Activated T-helper 1 cell treated with Interleukin-2 at 50 U/mL for 16 hours (primary cell): ENCODE measurements at places on chromosomes 4 and X.
A peak's percentile ranks its signal among the peaks of the same experiment; 100 is the strongest.

GRCh38 chr4:766559-767283, 59.2 kb downstream of the CPLX1 start:
- DNase-seq, result no peak

DNA sequence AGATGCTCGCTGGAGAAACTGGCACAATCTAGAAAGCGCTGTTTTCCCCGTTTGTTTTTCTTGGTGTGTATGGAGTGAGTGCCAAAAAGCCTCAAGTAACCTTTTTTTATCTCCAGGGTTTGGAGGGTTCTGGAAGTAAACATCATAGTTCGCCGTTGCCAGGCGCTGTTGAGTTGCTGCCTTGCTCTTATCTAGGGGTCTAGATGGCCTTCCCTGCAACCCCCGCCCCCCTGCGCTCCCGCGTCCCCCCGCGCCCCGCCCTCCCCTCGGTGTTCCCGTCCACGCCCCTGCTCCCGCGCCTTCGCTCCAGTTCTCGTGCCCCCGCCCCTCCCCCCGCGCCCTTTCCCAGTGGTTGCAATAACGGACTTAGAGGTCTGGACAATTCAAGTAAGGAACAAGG, 555 bp upstream of the GCNA start:
- DNase-seq, result no peak

DNA sequence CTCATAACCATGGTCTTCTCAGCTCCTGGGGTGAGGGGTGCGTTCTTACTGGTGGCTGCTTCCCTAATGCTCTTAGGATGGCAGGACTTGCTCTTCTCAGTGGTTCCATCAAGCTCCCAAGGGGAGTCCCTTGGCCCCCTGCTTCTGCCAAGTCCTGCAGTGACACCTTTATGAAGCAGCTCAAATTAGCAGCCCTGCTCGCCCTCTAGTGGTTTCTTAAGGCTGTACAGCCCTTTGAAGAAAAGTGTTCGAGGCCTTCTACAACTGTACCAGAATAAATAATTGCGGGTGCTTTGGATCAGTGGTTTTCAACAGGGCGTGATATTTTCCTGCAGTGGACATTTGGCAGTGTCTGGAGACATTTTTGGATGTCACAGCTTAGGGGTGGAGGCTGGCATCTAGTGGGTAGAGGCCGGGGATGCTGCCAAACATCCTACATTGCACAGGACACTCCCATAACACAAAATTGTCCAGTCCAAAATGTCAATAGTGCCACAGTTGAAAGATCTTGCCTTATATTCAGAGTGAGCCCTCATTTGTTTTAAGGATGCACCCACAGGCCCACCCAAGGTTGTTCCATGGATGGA, 204.7 kb upstream of the S100G start:
- DNase-seq, result peak; percentile 11

GRCh38 chrX:920234-920799, 289.7 kb downstream of the SHOX start:
- DNase-seq, result no peak

- no peak for DNase-seq
These were observed 130.6 kb downstream of the FBXO8 start for GRCh38 chr4:174152717-174153466.

DNA sequence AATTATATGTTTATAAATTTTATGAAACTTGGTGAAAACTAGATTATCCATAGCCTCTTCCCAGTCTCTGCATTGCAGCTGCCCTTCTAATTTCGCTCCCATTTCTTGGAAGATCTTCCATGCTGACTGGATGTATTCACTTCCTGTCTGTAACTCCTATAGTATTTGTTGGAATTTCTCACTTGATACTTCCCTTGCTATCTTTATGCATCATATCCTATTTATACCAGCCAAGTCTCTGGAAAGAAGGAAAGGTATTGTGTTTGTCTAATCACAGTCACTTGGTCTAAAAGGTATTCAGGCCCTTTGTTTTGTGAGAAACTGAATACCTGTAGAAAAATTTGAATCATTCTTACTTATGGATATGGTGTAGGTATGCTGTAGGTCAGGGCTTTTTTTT, 870.9 kb upstream of the FRG1 start:
- no peak for DNase-seq

- no peak for DNase-seq
These were observed 80.7 kb downstream of the FHIP1A start for GRCh38 chr4:151489462-151490203.

GRCh38 chr4:165785337-165785736, 87.7 kb upstream of the TLL1 start:
- DNase-seq, result no peak

DNA sequence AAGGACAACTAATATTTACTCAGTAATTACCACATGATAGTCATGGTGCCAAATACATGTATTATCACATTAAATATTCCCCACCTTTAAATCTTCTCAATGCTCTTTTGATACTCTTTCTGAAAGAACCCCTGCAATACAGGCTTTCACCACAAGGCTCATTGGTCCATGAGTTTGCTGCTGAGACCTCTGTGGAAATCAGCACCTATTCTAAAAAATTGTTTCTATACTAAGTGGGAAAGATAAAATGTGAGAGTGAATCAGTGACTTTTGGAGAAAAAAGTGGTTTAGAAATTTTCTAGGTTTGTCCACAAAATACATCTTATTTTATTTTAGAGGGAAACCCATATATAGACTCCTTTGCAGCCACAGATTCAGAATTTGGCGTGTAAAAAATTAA, 257.3 kb downstream of the ZIC3 start:
- no peak for DNase-seq

GRCh38 chr4:55859711-55860110, 6.3 kb downstream of the EXOC1 start:
- no peak for DNase-seq

DNA sequence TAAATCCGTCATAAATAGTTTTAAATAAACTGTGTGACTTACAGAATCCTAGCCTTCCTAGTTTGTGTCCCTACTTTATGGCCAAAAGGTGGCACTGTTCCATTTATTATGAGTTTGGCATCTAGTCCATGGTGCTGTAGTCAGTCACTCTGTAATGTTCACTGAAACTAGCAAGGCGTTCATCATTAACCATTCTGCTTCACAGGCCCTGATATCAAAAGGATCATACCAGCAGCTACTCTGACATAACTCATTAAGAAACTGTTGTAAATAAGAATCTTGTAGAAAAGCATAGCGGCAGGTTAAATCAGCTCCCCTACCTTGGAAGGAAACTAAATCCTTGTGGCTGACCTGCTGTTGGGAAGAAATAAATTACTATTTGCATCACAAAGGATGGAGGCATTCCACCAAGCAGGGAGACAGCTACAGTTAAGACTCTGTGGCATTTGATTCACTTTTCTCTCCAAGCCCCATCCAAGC, 919.6 kb upstream of the DIAPH2 start:
- DNase-seq, result no peak

GRCh38 chr4:78638337-78639172, 87.0 kb downstream of the ANXA3 start:
- no peak for DNase-seq

- DNase-seq, result no peak
These were observed 391.4 kb upstream of the DIPK2B start for GRCh38 chrX:45592101-45592500.

- DNase-seq, result no peak
These were observed 20.3 kb upstream of the LSM6 start for GRCh38 chr4:146155152-146155724.

GRCh38 chr4:106034220-106034619, 138.9 kb downstream of the NPNT start:
- no peak for DNase-seq

- no peak for DNase-seq
These were observed 11.0 kb upstream of the BMPR1B start for GRCh38 chr4:94746746-94747145.

DNA sequence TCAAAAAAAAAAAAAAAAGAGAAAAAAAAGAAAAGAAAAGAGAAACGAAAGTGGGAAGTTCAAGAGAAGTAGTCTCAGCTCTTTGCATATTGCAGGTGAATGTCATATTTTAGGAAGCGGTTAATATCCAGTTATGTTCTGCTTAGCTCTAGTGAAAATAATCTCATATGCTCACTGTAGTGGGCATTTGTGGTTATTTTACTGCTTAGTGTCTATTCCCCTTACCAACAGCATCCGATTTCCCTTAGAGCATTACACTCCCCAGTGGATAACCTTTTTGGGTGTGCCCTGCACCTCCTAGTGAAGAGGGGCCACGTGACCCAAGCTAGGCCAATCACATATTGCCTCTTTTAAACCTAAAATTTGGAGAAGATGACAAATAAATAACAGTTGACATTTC, 111.2 kb upstream of the ZNF827 start:
- DNase-seq, result no peak

GRCh38 chr4:14831416-14831815, 170.9 kb upstream of the CPEB2 start:
- DNase-seq, result no peak

DNA sequence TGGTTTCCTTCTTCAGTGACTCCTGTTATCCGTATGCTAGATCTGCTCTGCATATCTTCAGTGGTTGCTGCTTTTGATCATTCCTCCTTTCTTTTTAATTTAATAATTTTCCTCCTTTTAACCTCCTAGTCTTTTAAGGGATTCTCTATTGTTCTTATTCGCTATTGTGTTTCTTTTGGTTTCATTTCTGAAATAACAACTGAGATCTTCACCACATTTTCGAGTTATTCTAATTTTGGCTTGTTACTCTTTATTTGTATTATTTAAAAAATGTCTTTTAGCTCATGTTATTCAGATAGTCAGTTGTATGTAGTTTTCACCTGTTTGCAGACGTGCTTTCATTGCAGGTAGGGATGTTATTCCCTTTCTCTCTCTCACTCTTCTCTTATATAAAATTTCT, 24.9 kb downstream of the IGFBP7 start:
- no peak for DNase-seq

DNA sequence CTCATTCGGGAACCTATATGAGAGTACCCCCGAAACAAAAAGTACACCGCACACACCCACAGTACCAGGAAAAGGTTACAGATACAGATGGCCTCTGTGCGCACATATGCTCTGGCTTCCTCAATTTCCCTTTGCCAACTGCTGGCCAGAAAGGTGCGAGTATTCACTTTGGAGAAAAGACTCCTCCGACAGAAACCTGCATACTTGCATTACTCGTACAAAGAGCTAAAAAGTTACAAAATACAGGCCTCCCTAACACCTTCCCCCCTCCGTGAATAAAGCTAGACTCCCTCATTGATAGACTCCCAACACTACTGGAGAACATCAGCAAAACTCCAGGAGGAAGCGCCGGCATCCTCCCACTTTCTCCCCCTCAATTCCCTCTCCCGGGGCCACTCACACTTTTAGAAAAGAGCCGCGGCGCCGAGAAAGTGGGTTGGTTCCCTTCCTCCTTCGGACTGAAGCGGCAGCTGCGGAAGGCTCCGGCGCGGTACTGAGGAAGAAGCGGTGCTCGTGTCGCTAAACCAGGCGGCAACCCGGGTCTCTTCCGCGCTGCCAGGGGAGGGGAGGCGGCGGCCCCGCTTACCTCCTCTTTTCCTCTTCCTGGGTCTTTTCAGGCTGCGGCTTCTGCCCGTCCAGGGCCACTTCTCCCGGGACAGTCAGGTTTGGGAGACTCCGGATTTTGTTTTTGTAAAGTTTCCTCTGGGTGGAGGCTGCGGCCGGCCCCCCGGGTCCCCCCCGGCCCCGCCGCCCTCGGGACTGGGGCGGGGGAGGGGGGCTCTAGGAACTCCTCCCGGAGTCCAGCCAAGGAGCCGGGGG, 1.1 kb downstream of the FBXW7 start:
- DNase-seq, result peak; percentile 32

DNA sequence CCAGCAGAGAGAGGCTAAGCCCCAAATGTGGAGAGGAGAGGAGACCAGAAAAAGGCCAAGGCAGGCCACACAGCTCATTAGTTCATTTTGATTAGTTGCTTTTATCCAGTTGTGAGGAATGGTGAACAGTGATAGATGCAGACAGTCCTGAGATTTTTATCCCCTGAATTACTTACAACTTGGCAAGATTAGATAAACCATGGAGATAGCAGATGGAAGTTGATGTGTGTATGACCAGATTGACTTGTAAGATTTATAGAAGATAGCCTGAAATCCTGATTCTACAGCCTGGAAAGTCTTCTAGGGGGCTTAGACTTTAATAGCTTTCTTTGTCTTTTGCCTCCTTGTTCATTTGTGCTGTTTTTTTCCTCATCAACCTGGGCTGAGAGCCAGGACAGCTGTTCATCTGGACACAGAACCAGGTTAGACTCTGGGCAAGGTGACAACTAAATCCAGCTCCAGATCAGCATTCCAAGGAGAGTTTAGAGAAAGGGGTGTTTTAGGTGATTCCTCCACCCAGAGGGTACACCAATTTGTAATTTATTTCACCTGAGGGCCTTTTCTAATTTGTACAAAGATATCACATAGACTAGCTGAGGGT, 215.5 kb downstream of the SPATA18 start:
- no peak for DNase-seq

DNA sequence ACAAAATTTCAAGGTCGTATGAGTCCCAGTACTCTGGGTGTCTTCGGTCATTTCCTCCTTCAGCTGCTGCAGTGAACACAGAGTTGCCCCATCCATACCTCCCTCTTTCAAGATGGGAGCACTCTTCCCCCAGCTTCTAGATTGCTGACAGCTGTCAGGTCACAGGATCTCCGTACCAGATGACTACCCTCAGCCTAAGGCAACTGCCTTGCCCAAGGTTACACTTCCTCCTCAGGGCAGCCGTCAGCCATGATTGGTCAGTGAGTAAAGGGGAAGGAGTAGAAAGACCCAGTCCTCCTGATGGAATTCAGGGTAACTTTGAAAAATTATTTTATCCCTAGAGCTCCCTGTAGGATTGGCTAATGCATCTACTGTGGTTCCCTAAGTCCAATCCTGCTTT, 81.6 kb downstream of the NAF1 start:
- no peak for DNase-seq

DNA sequence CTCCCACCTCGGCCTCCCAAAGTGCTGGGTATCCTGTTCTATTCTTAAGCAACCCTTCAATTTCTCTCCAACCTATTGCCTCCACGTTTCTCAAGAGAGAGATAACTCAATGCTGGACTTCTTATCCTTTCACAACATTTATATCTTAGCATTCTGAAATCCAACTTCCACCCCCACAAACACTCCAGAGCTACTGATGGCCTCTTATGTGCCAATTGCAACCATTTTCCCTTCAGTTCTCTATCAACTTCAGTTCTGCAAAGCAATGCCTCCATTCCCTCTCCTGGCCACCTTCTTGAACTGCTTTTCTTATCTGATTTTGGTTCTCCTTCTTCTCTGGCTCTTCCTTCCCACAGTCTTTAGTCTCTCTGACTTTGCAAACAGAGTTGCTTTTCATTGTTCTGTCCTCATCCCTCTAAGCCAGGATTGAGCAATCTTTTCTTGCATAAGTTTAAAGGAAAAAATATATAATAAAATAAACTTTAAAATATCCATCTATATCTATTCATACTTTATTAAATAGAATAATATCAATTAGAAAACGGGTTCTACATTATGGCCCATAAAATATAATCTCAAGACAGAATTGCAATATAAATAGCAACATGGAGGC, 3.6 kb upstream of the STBD1 start:
- DNase-seq, result no peak

DNA sequence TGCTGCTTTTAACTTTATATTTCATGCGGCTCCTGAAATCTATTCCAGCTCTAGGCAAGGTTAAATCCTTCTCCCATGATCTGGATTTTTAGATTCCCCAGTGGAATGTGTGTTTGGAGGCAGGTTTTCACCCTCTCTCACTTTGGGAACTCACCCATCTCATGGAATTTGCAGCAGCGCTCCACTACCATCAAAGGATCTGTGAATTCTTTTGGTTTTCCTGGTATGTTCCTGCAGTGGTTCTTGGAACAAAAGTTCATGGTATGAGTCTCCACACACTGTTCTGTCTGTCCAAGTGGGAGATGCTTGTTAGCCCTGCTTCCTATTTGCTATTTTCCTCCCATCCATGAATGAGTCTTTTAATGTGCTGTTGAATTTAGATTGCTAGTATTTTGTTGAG, 14.0 kb downstream of the APOOL start:
- DNase-seq, result no peak
